NCI-H460 (cell line): ENCODE measurements at places on chromosomes 12 and 14. TPM values are rescaled to one million over a fixed set of nuclear protein-coding genes. Genes with fewer than 3 reads are reported as not detected.

Gene CD27
- total RNA-seq = not detected in 2 replicates

GRCh38 chr12:89427508-89428156 is 75.3 kb upstream of the DUSP6 start:
- DNase-seq = no peak

- no peak for DNase-seq
Measured at GRCh38 chr12:14157088-14157747, 175.8 kb upstream of the GRIN2B start.

Gene DNAJC22
- total RNA-seq = 1.7 and 2.2 TPM in 2 replicates

- DNase-seq = no peak
Measured at GRCh38 chr12:91663310-91663709, 480.7 kb upstream of the DCN start.

DNA sequence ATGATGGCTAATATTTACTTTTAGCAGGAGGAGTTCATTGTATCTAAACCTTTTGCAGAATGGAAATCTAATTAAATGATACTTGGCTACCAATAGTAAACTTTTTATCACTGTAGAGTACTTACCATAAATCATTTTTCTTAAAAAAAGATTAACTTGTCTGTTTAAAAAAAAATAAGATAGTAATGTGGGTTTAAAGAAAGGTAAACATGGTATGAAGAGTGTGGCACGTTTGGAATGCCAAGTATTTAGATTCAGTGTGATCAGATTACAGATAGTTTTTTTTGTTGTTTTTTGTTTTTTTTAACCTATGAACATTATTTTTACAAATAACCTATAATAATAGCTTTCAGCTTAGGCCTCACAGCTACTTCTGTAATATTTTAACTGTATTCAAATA is 25.8 kb downstream of the KTN1 start:
- no peak for DNase-seq
